Peyer's patch (tissue), 4 donors: ENCODE measurements at places on chromosomes 13 and 19. TPM values are rescaled to one million over a fixed set of nuclear protein-coding genes. Genes with fewer than 3 reads are reported as not detected.

CAMSAP3 gene
- 63.3 TPM for total RNA-seq

ZSCAN22 gene
- 3.7 TPM for total RNA-seq

B3GNT3 gene
- 154 TPM for total RNA-seq

ZNF180 gene
- 18.9 TPM for total RNA-seq

MZF1 gene
- 123 TPM for total RNA-seq

SRRM5 gene
- total RNA-seq = 1.2 TPM

C1QTNF9B gene
- total RNA-seq = not detected

EIF3K gene
- 369 TPM for total RNA-seq

BEST2 gene
- total RNA-seq = not detected

KCNJ14 gene
- total RNA-seq = 1.9 TPM

NXNL1 gene
- total RNA-seq = not detected

ZNF667 gene
- 0.95 TPM for total RNA-seq

VSTM1 gene
- not detected for total RNA-seq

ADGRE3 gene
- not detected for total RNA-seq

FCER2 gene
- total RNA-seq = not detected

DNAJC15 gene
- total RNA-seq = 8.1 TPM

TEX26 gene
- total RNA-seq = not detected

KLK14 gene
- not detected for total RNA-seq

ZNF229 gene
- total RNA-seq = 0.54 TPM

FAM216B gene
- not detected for total RNA-seq

KIR2DL1 gene
- not detected for total RNA-seq

CYP4F2 gene
- 19.8 TPM for total RNA-seq

ZC3H13 gene
- 26.8 TPM for total RNA-seq

GJB2 gene
- total RNA-seq = 3.3 TPM

SIGLEC8 gene
- 13.2 TPM for total RNA-seq

IGSF23 gene
- not detected for total RNA-seq

SLC25A41 gene
- 2.5 TPM for total RNA-seq

FAM124A gene
- total RNA-seq = 0.35 TPM

MISP3 gene
- 49.3 TPM for total RNA-seq

GTPBP3 gene
- total RNA-seq = 74.4 TPM

SERP2 gene
- 3.3 TPM for total RNA-seq

LCP1 gene
- 16.8 TPM for total RNA-seq

ZNF497 gene
- total RNA-seq = 2.1 TPM

PRSS57 gene
- total RNA-seq = not detected

LAIR1 gene
- total RNA-seq = 51.2 TPM
